ENCODE measurements at places on chromosomes 6 and 20.

DNA sequence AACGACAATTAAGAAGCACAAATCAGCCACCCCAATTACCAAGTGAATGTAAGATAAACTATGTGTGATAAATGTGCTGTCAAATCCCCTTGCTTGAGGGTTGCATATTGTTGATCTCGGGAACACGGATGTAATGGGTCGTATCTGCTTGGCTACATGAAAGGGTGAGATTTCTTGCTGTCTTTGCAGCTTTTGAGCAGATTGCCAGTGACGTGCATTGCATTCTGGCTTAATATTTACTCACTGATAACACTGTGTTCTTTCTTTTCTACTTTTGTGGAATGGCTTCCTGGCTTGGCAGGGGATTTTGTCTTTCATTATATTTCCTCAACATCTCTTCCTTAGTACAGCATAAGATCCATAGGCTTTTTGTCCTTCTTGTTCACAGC, 10.5 kb upstream of the FAM210B start:
- DNase-seq: no peak

GRCh38 chr20:61340157-61340556, 88.1 kb downstream of the CDH4 start:
- no peak for DNase-seq

GRCh38 chr6:109454496-109455436, 806 bp downstream of the MICAL1 start:
- DNase-seq: no peak

GRCh38 chr6:23647045-23647444, 479.0 kb upstream of the NRSN1 start:
- no peak for DNase-seq

DNA sequence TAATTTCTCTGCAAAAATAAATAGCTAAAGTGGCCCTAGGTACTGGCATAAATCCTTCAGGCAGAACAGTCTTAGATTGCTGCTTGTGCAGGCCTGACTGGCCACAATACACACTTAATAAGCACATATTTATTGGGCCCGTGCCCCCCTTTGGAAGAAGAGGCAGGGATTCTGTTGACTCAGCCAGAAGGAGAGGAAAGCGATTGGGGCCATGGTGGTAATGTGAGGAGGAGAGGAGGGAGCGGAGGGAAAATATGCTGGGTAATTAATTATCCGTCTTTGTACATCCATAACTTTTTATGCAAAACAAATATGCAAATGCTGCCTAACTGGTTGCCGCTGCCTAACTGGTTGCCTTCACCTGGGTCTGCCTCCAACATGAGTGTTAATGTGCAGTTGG, 36.2 kb downstream of the CD40 start:
- DNase-seq: no peak

- DNase-seq: no peak
Observed at GRCh38 chr6:90284236-90285041, 12.2 kb downstream of the BACH2 start.

DNA sequence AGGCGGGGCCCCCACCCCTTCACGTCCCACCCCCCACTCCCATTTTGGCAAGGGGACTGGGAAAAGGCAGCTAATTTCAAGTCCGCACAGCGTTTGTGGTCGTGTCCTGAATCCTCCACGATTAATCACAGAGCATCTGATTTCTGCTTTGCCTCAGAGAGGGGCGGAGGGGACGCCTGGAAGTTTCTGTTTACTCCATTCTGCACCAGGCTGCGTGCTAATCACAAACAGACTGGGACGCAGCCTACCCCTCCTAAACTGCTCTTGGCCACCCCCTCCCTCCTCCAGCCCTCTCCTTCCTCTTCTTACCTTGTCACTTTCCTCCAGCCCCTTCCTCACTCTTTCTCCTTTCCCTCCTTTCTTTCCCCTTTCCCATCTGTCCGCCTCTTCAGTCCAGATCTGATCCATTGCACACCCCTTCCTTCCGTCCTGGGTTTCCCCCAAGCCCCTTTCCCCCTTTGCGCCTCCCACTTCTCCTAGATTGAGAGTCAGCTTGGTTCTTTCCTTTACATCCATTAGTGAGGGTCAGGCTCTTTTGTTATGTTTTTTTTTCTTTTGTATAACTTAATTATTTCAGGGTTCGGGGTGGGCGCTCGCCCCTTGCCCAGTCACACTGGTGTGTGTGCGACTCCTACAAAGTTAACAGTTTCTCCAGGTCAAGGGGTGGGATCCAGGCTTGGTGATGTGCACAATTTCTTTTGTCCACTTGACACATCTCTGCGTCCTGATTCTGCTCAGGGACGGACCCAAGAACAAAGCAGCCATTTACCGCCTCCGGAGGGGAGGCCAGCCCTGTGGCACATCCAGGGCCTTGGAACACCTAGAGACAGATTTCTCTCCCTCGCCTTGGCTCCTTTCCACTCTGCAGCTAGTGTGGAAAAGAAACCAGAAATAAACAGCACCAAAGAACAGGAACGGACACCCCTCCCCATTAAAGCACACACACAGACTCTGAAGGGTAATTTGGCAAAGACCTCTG, 520 bp upstream of the RIPOR3 start:
- DNase-seq: no peak

- no peak for DNase-seq
Observed at GRCh38 chr6:163415620-163416556, 1.4 kb downstream of the QKI start.

- no peak for DNase-seq
Observed at GRCh38 chr6:10460096-10460495, 45.2 kb upstream of the TFAP2A start.

DNA sequence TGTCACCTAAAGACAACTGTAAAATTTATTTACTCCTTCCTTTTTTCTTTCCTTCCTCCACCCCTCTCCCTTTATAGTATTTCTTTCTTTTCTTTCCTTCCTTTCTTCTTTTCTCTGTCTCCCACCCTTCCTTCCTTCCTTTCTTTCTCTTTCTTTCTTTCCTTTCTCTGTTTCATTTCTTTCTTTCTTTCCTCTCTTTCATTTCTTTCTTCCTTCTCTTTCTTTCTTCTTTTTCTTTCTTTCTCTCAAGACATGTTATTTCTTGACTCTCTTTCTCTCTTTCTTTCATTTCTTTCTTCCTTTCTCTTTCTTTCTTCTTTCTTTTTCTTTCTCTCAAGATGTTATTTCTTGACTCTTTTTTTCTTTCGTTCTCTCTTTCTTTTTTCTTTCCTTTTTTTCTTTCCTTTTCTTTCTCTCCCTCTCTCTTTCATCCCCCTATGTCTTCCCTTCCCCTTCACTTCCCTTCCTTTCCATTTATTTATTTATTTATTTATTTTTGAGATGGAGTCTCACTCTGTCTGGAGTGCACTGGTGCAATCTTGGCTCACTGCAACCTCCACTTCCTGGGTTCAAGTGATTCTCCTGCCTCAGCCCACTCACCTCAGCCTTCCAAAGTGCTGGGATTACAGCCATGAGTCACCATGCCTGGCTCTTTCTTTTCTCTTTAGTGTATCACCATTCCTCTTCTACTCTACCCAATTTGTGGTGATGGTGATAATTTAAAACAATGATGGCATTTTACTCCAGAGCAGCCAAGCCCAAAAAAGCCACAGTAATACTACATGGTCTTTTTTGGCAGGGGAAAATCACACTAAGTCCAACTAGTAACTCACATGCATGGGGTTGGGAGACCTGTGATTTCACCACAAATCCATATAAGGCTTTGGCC, 188.2 kb downstream of the ADGRG6 start:
- DNase-seq: no peak

DNA sequence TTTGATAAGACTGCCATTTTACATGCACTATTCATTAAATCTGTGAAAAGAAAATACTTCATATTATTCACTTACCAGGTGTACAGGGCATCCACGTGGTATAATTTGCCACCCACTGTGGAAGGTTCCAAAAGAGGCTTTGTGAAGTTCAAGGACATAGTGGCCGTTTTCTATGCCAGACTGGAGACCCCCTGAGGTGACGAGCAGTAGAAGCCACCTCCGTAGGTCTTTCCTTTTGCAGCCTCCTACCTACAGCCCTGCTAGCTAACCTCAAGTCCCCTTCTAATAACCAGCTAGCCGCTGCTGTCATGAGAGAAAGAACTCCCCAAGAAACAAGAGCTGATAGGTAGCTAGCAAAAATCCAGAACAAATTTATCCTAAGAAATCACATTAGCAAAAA, 110.5 kb downstream of the ARHGAP18 start:
- no peak for DNase-seq

- no peak for DNase-seq
Observed at GRCh38 chr6:42113936-42114636, 28.3 kb downstream of the C6orf132 start.

GRCh38 chr20:60586269-60587050, 628.2 kb downstream of the CDH26 start:
- peak; percentile 24 for DNase-seq

Measured in NCI-H2081 treated with DMSO at 0.1 percent for 48 hours (cell line).